Activated CD4-positive, alpha-beta T cell treated with anti-CD3 and anti-CD28 coated beads, Interleukin-2, amount 50 U/mL, for 48 hours (primary cell): ENCODE measurements at places on chromosomes 12 and 14.

GRCh38 chr14:88477513-88478250, 77.1 kb downstream of the PTPN21 start:
- DNase-seq: no peak

DNA sequence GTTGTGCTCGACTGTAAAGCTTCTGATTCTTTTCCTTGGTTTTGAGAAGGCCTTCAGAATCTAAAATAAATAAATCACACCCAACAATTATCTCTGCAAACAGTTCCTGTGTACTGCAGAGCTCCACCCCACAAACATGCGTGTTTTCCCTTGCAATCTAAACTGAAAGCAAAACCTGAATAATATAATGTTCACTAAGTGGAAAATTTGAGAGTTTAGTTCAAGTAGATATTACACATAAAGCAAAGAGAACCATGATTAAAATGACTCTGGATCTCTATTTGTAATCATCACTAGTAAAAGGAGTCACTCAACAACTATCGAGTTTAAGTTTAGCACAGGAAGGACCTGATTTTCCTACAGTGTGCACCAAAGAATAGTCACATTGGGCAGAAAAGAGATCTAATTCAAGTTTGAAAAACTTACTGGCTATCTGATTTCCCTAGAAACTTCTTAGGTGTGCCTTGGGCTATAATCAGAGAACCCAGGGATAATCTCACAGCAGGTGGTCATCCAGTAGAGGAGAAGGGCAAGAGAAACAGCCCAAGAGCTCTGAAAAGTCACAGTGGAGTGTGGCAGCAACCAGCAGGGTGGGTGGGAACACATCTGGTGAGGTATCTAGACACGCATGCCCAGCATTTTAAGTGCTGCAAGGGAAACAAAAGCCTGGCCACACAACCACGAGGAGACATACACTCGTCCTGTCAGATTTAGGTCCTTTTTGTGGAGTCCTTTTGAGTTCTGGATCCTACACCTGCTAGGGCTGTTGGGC, 25.4 kb downstream of the ATG14 start:
- DNase-seq: no peak

- DNase-seq: no peak
These were observed 676 bp downstream of the SERPINA3 start for GRCh38 chr14:94612580-94613554.

DNA sequence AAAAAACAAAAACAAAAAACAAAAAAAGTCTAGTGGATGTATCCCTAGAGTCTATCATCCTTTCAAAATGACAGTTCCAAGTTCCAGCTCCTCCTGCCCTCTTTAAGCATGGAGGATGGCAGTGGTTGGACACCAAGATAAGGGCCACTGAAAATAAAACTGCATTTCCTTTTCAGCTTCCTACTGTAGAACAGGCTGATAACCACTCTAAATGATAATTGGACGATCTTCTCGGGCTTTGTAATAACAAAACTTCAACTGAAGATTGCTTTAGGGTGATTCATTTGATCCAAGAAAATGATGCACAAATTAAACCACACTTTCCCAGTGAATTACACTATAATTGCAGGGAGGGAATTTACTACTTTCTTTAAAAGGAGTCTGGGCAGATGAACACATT, 42.2 kb upstream of the CRACR2A start:
- DNase-seq: no peak

DNA sequence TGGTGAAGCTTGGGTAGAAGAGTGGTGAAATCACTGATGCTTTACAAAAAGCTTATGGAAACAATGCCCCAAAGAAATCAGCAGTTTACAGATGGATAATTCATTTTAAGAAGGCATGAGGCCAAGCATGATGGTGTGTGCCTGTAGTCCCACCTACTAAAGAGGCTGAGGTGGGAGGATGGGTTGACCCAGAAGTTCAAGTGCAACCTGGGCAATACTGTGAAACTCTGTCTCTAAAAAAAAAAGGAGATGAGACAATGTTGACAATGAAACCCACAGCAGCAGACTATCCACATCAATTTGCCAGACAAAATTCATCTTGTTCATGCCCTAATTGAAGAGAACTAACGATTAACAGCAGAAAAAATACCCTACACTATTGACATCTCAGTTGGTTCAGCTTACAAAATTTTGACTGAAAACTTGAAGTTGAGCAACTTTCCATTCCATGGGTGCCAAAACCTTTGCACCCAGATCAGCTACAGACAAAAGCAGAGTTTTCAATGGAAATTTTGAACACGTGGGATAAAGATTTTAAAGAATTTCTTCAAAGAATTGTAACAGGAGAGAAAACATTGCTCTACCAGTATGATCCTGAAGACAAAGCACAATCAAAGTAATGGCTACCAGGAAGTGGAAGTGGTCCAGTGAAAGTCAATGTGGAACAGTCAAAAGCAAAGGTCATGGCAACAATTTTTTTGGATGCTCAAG, 26.7 kb downstream of the BTG1 start:
- no peak for DNase-seq

- DNase-seq: no peak
These were observed 42.1 kb upstream of the TESC start for GRCh38 chr12:117141097-117141898.

GRCh38 chr12:20274008-20274407, 94.3 kb upstream of the PDE3A start:
- DNase-seq: no peak

- peak; percentile 45 for DNase-seq
These were observed 58.1 kb upstream of the CCND2 start for GRCh38 chr12:4215229-4216186.

GRCh38 chr12:109926016-109926415, 25.9 kb downstream of the TCHP start:
- no peak for DNase-seq

DNA sequence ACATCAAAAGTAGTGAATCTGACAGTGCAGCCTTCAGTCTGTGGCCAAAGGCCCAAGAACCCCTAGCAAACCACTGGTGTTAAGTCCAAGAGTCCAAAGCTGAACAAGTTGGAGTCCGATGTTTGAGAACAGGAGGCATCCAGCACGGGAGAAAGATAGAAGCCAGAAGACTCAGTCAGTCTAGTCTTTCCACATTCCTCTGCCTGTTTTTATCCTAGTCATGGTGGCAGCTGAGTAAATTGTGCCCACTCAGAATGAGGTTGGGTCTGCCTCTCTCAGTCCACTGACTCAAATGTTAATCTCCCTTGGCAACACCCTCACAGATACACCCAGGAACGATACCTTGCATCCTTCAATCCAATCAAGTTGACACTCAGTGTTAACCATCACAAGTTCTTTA, 1255.4 kb downstream of the LRFN5 start:
- no peak for DNase-seq

DNA sequence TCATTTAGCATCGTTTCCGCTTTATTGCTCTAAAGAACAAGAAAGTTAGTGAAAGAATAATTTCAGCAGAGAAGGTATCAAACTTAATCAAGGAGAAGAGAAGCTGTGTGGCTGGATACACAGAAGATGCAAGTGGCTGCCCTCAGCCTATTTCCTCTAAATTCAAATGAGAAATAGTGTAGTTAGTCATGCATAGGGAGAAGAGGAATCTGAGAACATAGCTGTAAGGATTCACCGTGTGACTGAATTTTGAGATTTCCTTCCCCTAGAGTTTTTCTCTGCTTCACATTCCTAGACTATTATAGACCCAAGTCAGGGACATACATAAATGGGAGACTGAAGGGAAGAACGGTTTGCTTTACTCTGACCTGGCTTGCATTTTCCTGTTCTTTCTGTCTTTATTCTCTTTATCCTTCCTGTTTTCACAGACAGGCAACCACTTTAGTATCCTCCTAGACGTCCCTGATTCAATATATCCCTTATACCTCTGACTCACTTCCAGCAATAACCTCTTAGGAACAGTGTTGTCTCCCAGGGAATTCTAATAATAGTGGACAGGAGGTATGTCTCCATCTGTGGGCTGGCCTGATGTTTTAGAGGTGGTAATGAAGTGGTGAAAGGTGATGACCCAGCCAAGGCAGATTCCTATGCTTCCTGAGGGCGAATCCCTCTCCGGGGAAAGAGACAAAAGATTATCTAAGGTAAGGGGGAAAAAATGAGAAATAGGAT, 7.0 kb downstream of the RNASE10 start:
- no peak for DNase-seq

- DNase-seq: peak; percentile 1
These were observed 858 bp upstream of the KCNA1 start for GRCh38 chr12:4908684-4909409.

GRCh38 chr14:46819117-46819516, 167.5 kb upstream of the RPL10L start:
- DNase-seq: no peak

GRCh38 chr12:46167412-46167811, 101.4 kb downstream of the SLC38A1 start:
- DNase-seq: no peak

DNA sequence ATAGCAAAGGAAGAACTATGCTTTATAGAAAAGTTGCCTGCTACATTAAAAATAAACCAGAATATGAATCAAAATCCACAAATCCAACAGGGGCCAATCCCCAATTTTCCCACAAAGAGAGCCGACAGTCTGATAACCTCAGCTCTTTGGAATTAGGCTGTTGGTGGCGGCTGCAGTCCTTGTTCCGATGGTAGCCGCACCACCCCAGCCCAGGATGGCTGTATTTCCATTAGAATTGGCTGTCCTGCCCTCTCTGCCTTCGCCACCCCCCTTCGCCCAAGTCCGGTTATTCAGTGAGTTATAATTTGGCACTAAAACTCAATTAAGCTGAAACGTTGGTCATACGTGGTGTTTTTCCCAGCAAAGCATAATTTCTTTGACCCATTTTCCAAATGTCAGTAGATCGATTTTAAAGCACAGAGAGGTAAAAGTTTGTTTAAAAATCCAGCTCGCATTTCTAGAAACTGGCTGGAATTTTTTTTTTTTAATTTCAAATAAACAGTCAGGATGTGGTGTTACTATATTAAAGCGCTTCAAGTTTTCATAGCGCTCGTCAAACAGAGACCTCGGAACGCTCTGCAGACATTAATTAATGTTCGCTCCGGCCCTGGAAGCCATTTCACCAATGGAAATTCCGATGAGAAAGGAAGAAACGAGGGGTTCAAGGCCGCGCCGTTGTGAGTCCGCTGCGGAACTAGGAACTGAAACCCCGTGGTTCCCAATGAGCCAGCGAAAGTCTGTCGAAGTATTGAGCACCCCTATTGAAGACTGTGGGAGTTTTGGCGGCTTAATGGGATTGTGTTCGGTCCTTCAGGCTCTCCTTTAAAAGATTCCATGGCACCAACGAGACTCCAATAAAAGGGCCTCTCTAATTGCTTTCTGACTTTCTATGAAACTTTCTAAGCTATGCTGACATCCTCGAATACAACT, 104.8 kb upstream of the DIO3 start:
- no peak for DNase-seq

GRCh38 chr12:120055231-120056000, 61.1 kb downstream of the RAB35 start:
- no peak for DNase-seq

GRCh38 chr12:64181430-64182291, 40.4 kb downstream of the KICS2 start:
- DNase-seq: no peak

GRCh38 chr12:63224396-63224795, 73.4 kb upstream of the AVPR1A start:
- no peak for DNase-seq

DNA sequence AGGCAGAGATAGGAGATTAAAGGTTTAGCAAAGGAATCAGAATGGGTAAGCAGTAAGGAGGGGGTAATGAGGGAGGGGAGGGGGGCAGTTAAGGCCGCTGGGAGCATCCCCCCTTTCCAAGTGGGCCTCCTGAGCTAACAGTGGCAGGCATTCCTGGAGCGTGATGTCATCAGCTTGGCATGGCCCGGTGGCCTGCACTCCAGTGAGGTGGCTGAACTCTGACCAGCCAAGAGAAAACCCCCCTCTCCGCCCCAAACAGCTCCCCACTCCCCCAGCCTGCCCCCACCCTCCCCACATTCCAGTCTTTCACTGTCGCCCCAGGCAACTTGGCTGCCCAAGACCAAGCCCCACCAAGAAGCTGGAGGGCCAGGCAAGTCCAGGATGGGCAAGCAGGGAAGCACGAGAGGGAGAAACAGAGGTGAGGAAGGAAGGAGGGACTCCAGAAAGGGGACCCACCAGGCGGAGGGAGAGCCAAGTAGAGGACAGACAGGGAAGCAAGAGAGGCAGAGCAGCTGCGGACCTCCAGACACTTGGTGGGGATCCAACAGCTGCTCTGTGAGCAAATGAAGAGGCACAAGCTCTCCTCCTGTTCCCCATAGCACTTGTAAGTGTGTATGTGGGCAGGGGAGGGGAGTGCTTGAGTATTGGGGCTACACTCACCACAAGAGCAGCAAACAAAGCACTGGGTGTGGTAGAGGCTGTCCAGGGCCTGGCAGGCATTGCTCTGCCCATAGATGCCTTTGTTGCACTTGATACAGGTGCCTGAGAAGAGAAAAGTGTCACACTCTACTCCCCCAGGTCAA, 4.5 kb downstream of the AJUBA start:
- DNase-seq: no peak

- no peak for DNase-seq
These were observed 92.2 kb downstream of the ACSS3 start for GRCh38 chr12:81170072-81170471.

- DNase-seq: no peak
These were observed 117.2 kb upstream of the DNM1L start for GRCh38 chr12:32561931-32562341.

- no peak for DNase-seq
These were observed 227.7 kb upstream of the TMEM260 start for GRCh38 chr14:56351861-56352260.

GRCh38 chr14:44404036-44404435, 103.0 kb downstream of the FSCB start:
- DNase-seq: no peak

DNA sequence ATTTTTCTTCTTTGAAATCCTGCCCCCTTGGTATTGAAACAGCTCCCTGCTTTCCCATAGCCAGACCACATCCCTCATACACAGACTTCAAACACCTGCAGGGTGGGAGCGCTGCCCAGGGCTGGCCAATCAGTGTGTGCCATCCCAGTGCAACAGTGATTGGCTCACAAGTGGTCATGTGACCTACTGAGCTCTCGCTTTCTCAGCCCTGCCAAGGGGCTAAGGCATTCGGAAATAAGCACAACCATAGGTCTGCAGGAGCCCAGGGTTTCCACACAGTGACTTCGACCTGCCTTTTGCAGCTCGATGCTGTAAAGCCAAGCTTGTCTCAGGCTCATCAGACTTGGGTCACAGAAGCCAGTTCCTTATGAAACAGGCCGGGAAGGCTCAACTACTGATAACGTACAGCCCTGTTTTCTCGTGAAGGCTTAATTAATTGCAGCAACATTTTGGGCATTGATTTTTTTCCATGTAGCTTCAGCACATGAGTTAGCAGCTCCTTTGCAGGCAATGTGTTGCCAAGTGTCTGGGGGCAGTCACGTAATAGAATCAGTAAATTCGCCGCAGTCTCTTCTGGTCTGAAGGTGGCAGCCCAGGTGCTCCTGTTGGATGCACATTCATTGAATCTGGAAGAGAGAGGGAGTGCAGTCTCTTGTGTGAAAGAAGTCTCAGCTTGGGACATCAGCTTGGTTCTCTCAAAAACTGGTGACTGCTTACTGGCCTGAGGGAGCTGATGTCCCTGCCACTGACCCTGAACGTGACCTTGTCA, 1091.8 kb downstream of the AACS start:
- DNase-seq: no peak

- no peak for DNase-seq
These were observed 81.4 kb upstream of the ARID2 start for GRCh38 chr12:45648070-45648469.
